ENCODE measurements at places on chromosomes 1 and 21.
A peak's percentile ranks its signal among the peaks of the same experiment; 100 is the strongest.

- no peak for DNase-seq
Measured at GRCh38 chr1:196029410-196029809, 578.8 kb downstream of the KCNT2 start.

DNA sequence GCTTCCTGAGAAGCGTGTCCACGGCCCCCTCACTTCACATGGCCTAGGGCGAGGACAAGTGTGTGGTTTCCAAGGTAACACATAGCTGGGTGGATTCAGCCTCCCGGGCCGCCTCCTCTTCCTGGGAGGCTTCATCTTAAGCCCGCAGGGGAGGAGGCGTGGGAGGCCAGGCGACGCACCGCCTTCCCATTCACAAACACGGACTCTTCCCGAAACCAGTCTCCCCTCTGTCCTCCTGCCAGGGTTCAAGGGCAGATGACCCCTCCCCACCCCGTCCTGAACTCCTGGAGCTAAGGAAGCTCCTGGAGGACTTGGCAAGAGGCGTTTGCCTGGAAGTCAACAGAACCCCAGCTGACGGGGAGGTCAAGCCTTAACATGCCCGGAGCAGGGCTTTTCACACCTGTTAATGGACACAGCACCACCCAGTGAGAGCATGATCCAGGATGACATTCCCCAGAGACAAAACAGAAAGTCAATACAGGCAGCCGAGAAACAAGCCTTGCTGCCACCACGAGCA lies 56.7 kb downstream of the KCNN3 start:
- no peak for DNase-seq

- peak; percentile 70 for DNase-seq
Measured at GRCh38 chr21:36513430-36513829, 33.5 kb upstream of the CLDN14 start.

DNA sequence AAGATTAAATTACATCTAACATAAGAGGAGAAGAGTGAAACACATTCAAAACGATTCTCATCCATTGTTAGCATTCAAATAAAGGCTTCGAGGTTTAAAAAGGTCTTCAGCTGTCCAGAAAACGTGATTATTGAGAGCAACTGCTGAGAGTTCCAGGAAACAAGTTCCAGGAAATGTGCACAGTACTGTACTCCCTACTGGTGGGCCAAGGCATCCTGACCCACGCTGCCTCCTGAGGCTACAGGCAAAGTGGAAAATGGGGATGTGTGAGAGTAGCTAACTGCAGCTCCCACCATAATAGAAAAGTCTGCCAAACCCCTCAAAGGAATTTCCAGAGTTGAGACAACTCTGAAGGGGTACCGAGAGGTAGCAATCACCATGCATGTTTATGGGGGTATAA lies 2.0 kb downstream of the VAV3 start:
- DNase-seq, result no peak
